ENCODE measurements at places on chromosomes 16 and 17. TPM values are rescaled to one million over a fixed set of nuclear protein-coding genes. Genes with fewer than 3 reads are reported as not detected.

Gene CES1
- total RNA-seq, result not detected

Gene CD300A
- not detected for total RNA-seq

Gene EVI2B
- 7.1 TPM for total RNA-seq

Gene TBC1D3
- not detected for total RNA-seq

Gene OTOP3
- not detected for total RNA-seq

Gene EIF4A3
- 73.5 TPM for total RNA-seq
